ENCODE measurements at places on chromosomes 7 and 10.

GRCh38 chr7:725223-726005 lies 1.1 kb upstream of the DNAAF5 start:
- DNase-seq: no peak

- DNase-seq: no peak
These were observed 229.5 kb upstream of the ADARB2 start for GRCh38 chr10:1966712-1967376.

GRCh38 chr7:55242613-55243012 lies 122.5 kb upstream of the LANCL2 start:
- DNase-seq: no peak

DNA sequence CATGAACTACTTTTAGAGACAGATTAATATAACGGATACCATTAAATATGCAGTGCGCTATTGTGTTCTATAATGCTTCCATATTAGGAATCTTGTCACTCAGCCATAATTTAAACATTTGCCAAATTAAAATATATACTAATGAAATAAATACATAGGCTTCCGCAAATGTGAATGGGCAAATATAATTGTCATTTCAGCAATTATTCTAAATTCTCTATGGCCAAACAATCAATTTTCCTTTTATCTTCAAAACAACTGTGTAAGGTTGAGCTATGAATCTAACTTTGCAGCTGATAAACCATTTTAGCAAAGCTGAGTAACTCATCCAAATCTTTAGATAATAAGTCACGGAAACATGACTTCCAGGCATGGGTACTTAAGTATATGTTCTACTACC lies 20.7 kb upstream of the TSPAN13 start:
- no peak for DNase-seq

DNA sequence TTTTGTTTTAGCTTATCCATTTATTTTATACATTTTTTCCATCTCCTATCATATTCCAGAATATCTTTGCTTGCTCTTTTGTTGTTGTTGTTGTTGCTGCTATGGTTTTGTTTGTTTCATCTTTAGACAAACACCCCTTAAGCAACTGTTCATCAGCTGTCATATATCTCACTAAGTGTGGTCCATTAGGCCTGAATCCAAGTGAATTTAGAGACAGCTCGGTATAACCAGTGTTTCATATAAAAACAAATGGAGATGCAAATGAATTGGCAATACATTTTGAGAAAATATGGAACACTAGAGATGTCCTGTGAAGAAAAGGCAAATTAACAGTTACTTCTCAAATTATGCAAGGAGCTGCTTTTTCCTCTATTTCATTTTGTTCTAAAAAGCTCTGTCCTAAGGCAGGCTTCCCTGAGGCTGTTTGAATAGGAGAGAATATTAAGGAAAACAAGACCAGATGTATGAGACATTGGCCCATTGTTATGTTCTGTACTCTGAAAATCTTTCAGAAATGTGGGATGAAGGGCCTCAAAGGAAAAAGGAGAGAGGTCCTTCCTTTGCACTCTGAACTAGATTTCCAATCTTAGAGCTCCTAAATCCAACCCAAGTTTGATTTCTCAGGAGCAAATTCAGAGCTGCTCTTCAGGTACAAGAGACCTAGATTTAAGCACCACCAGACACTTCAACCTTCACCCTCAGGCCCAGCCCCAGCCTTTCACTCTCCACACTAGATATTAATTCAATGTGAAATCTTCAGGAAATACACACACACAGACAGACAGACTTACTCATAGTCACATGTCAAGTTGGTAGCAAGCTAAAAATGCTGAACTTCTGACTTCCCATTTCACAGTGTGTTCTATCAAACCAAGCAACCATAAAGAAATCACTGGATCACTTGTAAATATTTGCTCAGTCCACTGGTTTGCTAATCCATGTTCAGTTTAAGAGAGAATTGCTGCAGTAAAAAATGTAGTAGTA lies 5.4 kb downstream of the TFEC start:
- DNase-seq: no peak

DNA sequence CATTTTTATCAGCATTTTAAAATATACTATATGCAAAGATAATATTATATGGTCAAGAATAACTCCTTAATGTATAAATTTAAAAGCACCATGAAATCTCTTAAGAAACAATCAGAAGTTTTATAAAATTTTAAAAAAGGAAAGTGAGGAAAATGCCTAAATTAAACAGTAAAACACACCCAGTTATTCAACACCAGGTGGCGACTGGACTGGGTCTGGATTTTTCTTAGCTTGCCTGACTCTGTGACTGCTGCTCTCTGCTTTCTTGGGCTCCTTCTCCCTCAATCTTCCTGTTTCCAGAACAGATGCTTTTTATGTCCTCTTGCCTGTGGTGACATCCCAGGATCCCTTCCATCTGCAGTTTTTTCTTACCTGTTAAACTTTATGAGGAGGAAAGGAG lies 200.3 kb downstream of the BICC1 start:
- DNase-seq: no peak

DNA sequence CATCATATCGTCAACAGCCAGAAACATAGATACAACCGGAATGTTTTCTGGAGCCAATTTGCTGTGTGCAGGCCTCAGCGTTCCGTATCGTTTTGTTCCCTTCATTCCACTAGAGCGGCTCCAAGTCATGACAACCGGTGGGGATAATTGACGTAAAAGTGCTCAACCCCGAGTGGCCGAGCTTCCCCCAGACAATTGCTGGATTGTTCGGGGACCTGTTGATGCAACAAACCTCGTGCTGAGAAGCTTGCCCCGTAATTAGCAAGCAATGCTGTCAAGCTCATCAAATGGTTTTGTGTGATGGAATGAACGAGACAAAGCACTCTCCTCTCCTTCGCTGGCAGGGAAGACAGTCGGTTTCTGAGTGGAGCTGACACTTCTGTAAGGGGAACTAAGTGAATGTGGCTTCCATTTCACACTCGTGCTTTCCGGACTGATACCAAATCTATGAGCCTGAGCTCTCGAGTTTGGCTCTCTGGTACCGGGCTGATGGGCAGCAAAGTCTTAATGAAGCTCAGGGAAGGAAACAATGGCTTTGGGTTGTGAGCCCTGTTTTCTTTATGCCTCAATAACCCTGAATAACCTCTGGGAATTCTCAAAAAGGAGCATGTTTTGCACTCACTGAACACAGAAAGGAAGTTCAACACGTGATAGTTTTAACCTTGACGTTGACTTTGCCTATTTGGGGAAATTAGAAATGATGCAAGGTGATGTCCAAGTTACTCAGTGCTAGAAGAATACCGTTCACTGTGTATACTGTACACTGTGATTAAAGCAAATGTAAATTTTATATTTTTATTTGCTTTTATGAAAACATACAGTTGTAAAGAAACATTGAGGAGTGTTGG lies 220.5 kb downstream of the BAMBI start:
- no peak for DNase-seq

- DNase-seq: no peak
These were observed 9.5 kb downstream of the MNX1 start for GRCh38 chr7:157000741-157001653.

DNA sequence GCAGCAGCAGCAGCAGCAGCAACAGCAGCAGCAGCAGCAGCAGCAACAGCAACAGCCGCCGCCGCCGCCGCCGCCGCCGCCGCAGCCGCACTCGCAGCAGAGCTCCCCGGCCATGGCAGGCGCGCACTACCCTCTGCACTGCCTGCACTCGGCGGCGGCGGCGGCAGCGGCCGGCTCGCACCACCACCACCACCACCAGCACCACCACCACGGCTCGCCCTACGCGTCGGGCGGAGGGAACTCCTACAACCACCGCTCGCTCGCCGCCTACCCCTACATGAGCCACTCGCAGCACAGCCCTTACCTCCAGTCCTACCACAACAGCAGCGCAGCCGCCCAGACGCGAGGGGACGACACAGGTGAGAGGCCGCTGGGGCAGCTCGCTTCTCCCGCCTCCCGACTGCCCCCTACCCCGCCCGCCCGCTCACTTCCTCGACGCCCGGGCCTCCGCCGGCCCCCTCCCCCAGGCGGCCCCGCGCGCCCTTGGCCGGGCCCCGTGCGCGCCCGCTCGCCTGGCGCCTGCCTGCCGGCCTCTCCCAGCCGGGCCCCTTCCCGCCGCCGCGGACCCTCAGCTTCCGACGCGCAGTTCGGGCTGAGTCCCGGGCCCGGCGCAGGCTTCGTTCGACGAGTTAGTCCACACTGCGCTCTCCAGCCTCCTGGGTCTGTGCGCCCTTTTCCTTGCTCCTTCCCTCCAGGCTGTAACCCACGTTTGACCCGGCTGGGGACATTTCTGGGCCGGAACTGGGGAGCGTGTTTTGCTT lies 882 bp downstream of the DLX6 start:
- DNase-seq: peak; percentile 52

DNA sequence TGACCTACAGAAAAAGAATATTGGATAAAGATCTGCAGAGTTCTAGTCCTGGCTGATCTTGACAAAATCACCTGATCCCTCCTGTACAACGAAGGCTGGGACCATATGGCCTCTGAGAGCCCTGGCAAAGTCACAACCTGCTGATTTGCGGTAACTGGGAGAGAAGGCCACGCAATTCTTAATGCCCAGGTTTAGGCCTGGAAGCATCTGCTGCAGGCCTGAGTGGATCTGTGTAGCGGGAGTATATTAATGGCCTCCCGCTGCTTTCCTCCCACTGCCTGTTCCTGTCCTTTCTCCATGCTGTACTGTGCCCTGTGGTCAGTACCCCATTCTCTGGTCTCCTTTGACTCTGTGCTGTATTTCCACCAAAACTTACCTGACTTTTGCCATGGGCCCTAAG lies 24.2 kb downstream of the AKR1B1 start:
- DNase-seq: no peak

DNA sequence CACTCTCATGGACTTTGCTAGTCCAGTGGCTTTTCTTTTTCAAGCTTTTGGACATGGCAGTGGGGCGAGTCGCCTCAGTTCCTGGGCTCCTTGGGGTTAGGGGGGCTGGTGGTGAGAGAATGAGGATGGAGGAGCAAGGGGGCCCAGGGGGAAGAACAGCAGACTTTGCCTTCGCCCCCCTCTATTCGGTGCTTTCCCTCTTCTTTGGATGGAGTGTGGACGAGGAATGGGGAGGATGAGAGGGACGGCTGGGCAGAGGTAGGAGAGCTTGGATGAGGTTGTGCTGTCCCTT lies 255 bp downstream of the MAGI2 start:
- DNase-seq: no peak

DNA sequence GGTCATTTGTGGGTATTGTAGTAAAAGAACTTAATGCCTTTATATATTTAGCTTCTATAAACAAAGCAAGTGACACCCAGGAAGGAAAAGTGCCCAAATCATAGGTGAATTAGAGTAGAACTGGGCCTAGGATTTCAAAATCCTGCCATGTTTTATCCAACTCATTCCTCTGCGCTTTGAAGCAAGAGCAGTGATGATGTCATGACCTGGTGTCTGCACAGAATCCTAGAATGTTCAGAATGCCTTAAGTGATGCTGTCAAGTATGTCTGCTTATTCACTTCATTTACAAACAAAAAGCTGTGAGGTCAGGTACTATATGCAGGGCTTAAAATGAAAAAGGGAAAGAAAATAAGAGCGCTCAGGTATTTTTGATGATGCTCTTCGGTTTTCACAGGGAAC lies 737.2 kb upstream of the ANKRD30A start:
- DNase-seq: no peak

- DNase-seq: no peak
These were observed 938.4 kb downstream of the SORCS1 start for GRCh38 chr10:106226142-106226541.

DNA sequence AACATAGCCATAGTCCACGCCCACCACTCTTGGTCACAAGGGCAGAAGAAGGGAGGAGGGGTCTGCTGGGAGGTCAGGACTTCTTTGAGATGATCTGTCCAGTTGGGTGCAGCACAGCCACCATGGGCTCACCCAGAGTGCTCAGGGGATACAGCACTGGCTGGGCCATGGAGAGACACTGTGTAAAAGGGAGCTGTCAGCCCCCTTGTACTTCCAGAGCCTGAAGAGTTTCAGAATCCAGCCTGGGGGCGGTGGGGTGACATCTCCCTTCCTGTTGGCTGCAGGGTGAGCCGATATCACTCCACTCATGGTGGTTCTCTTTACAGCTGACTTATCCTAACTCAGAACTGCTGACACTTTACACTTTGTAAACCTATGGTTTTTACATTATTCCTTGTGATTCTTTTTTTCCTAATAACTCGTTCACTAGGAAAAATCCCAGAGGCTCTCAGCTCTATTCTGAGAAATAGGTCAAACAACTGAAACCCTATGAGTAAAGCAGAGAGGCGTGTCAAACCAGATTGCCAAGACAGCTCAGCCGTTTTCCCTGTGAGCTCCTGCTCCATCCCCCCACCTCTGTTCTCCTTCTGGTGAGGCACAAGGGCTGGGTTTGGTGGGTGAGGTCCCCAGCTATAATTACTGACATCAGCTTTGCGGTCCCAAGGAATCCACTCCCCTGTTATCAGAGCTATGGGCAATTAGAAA lies 3.2 kb upstream of the MRPS24 start:
- no peak for DNase-seq

- no peak for DNase-seq
These were observed 154.4 kb downstream of the CCDC7 start for GRCh38 chr10:32600317-32600716.

- DNase-seq: no peak
These were observed 29.7 kb upstream of the DDC start for GRCh38 chr7:50594734-50595485.

DNA sequence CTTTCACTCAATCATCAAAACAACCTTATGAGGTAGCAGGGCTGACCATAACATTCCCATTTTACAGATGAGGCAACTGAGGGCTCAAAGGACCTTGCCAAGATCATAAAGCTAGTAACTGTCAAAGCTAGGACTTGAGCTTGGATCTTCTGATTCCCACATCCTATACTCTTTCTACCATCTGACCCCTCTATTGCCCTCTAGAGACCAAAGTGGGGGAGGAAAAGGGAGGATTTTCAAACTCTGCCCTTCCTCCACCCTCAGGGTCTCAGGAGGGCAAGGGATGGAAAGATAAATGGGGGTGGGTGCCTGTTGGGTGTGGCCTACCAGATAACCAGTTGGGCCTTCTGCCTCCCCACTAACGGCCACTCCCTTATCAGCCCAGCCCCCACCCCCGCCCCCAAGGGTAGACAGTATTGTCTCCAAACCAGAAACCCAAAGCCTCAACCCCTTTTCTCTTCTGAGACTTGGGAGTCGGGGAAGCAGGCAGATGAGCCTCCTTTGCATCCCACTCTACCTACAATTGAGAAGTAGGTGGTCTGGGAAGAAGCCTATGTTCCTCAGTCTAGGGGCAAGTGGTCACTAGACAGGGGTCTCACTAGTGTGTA lies 7.9 kb downstream of the LDB1 start:
- no peak for DNase-seq

GRCh38 chr10:97914837-97915211 lies 65.2 kb downstream of the GOLGA7B start:
- peak; percentile 70 for DNase-seq

GRCh38 chr7:19663816-19664462 lies 44.9 kb downstream of the POLR1F start:
- DNase-seq: peak; percentile 38

GRCh38 chr7:85090143-85090542 lies 96.7 kb downstream of the SEMA3D start:
- DNase-seq: no peak

- DNase-seq: no peak
These were observed 38.9 kb downstream of the JAKMIP3 start for GRCh38 chr10:132104471-132105301.

DNA sequence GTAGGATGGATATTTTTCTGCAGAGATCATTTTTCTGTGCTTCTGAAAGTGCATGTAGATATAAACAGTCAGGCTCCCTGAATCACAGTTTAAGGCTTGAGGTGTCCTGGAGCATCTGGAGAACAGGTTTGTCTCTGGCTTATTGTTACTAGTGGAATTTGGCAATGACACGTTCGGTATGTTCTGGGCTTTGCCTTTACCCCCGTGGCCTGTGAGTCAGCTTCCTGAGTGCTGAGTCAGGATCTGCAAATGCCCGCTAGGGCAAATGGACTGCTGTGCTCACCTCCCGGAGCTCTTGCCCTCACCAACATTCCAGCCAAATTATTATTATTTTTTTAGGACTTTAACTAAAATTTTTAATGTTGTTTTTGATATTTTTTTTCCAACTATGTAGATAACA lies 192.5 kb upstream of the PRSS1 start:
- no peak for DNase-seq

All from germinal center (tissue), 1 donor.